ENCODE measurements at places on chromosomes 2 and 18. TPM values are rescaled to one million over a fixed set of nuclear protein-coding genes. Genes with fewer than 3 reads are reported as not detected.

ANO7 gene
- total RNA-seq, result 3.8 TPM

DNA sequence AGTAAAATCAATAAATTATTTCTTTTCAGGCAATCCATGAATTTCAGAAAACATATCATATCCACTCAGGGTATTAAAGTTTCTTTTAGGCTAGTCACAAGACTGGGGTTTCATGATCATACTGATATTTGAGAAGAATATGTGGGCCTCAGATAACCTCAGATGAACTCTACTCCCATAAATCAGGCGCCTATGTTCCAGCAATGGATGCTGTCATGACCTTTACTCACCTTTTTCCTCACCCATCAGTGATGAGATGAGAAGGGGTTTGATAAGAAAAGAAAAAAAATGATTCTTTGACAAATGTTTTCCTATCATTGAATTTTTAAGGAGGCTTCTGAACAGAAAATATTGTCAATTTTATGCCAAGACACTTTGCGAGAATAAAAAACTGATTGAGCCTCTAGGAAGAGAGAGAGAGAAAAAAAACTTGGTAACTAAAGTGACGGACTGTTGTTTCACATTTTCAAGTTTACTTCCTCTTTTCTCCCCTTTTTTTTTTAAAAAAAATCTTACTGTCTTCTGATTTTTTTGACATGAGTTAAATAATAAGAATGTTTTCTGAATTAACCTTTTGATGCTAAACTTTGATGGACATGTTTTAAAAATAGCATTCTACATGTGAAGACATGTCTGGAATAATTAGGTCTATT, 309.1 kb upstream of the MAP2 start:
- DNase-seq, result no peak

GRCh38 chr2:72062336-72062735, 85.3 kb downstream of the CYP26B1 start:
- no peak for DNase-seq

GRCh38 chr2:43240766-43241150, 14.4 kb upstream of the ZFP36L2 start:
- no peak for DNase-seq

DNA sequence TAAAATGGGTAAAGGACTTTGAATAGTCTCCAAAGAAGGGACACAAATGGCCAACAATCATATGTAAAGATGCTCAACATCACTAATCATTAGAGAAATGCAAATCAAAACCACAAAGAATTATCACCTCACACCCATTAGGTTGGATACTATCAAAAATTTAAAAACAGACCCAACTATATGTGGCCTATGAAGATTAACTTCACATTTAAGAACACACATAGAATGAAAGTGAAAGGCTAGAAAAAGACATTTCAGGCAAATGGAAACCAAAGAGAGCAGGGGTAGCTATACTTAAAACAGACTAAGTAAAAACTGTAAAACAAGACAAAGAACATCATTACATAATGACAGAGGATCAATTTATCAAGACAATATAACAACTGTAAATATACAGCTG, 53.5 kb upstream of the ASPRV1 start:
- DNase-seq, result no peak
